ENCODE measurements at places on chromosomes 4 and X.

GRCh38 chr4:102478186-102478585, 23.0 kb upstream of the NFKB1 start:
- no peak for DNase-seq

GRCh38 chr4:154329939-154330338, 161.7 kb downstream of the DCHS2 start:
- DNase-seq: no peak

GRCh38 chr4:70113656-70114055, 40.4 kb upstream of the PRR27 start:
- DNase-seq: no peak

DNA sequence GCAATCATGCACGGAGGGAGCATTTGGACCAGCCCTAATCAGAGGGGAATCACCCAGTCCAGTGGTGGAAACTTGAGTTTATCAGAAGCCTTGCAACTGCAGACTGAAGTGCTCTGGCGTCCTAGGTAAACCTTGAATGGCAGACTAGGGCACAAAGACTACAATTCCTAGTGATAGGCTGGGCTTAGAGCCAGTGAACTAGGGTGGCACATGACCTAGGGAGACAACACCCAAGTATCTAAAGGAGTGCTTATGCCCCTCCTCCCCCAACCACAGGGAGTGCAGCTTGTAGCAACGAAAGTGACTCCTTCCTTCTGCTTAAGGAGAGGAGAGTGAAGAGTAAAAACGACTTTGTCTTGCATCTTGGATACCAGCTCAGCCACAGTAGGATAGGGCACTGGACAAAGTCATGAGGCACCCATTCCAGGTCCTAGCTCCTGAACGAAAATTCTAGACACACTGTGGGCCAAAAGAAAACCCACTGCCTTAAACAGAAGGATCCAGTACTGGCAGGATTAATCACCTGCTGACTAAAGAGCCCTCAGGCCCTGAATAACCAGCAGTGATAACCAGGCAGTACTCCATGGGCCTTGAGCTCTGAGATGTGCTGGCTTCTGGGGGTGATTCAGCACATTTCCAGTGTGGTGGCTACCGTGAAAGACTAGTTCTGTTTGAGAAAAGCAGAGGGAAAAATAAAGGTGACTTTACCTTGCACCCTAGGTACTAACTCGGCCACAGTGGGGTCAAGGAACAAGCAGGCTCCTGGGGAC, 58.7 kb upstream of the STARD8 start:
- DNase-seq: no peak

DNA sequence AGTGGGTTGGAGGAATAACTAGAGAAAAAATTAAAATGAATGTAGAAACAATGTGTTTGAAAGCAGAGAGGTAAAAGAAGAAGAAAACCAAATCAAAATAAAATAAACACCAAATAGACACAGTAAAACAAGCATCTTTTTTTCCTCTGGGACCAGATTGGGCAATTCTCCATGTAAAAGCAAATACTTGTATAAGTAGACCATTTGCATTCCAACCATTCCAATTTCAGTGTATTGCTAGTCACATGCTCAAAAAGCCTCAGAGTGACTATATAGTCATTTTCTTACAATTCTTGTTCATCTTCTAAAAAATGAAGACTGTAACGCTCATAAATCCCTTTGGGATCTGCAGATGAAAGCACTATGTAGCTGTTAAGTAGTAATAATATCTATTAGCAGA, 969.5 kb downstream of the PCDH18 start:
- DNase-seq: no peak

- no peak for DNase-seq
Measured at GRCh38 chr4:123312951-123313592, 83.5 kb upstream of the SPRY1 start.

DNA sequence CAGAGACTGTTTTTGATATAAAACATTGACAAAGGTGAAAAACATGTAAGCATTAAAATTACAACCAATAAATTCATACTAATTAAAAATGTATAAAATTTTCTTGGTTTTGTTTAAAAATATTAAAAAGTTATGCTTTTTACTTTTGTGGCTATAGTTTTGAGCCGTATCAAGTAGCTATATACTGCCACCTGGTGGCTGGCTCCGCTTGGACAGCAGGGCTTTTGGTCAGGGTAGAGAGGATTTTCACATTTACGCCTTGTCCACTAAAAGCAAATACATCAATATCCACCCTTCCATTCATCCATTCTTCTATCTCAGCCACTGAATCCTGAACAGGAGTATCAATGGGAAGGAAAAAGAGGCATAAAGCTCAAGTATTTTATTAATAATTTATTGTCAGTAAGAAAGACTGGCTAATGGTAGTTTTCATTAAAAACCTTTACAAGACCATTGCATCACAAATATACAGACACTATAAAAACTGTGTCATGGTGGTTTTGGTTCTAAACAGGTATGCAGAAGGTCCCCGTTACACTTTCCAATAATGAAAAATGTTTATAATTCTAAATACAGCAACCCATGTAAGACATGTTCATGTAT, 32.1 kb upstream of the MTNR1A start:
- peak; percentile 69 for DNase-seq

- DNase-seq: no peak
Measured at GRCh38 chr4:123104310-123105025, 182.1 kb upstream of the NUDT6 start.
